Dermis microvascular lymphatic vessel endothelial cell (primary cell): ENCODE measurements at places on chromosomes 3 and 15. TPM values are rescaled to one million over a fixed set of nuclear protein-coding genes. Genes with fewer than 3 reads are reported as not detected.
A peak's percentile ranks its signal among the peaks of the same experiment; 100 is the strongest.

The ISLR gene
- 0.13 TPM in 1 of 2 replicates, not detected in the other for total RNA-seq

DNA sequence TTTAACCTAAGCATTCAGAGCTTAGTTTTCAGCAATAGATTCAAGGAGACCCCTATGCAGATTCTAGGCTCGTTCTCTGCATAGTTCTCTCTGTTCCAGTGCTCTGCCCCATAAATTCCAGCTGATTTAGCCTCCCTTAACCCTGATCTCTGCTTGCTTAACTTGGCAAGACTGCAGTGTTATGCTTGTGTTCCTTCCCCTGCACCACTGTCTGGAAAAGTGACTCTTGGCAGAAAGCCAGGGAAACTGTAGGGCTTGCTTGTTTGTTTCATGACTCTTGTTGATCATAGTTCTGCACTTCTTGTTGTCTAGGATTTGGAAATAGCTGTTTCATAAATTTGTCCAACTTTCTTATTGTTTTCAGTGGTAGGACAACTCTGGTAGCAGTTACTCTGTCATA lies 40.1 kb downstream of the ANAPC13 start:
- DNase-seq = peak; percentile 90

GRCh38 chr3:16482194-16482769 lies 31.2 kb downstream of the RFTN1 start:
- DNase-seq = no peak

GRCh38 chr3:161950318-161950868 lies 453.8 kb downstream of the OTOL1 start:
- no peak for DNase-seq
